ENCODE measurements at places on chromosomes 13 and 19.
A peak's percentile ranks its signal among the peaks of the same experiment; 100 is the strongest.

GRCh38 chr13:26469602-26470001, 87.9 kb upstream of the WASF3 start:
- no peak for DNase-seq

- no peak for DNase-seq
Measured at GRCh38 chr19:48506138-48506733, 5.4 kb downstream of the LMTK3 start.

DNA sequence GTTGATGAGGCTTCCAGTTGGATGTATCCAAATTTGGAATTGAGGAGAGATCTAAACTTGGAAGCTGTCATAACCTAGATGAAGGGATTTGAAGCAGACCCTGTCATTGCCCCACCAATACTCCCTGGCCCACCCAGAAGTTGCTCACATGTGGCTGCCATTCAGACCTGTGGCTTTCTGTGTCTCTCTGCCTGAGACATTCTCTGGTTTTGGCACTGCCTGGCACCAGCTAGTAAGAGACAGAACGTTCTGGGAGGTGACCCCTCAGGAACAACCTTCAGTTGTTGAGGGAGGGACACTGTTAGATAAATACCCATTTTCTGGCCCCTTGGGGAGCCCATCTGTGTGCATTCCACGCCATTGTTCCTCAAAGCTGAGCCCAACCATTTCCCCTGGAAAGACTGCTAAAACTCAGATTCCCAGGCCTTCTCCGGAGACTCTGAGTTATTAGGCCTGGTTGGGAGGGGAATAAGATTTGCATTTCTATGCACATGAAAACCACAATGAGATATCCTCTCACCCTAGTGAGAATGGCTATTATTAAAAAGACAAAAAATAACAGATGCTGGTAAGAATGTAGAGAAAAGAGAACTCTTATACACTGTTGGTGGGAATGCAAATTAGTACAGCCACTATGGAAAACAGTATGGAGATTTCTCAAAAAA, 290.4 kb downstream of the TSHZ3 start:
- no peak for DNase-seq

DNA sequence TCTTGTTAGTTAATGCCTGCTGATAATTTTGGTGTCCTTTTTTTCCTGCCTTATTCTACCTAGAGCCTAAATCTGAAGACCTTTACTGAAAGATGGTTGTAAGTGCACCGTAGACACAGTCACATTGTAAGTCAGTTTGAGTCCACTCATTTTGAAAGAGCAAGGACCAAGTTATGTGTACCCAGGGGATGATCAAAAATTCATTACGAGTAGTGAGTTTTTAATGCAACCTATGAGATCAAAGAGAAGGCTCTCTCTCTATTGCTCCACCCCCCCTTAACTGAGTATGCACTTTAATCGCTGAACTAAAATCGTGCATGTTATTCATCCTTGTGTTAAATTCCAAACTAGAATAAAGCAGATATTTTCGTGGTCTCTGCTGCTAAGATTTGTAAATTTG, 1.8 kb downstream of the RAP2A start:
- no peak for DNase-seq

- no peak for DNase-seq
Measured at GRCh38 chr19:40560092-40560507, 16.6 kb upstream of the SHKBP1 start.

GRCh38 chr19:1531587-1531986, 7.7 kb downstream of the PLK5 start:
- DNase-seq = no peak

- no peak for DNase-seq
Measured at GRCh38 chr13:110371550-110372465, 64.7 kb downstream of the COL4A2 start.

DNA sequence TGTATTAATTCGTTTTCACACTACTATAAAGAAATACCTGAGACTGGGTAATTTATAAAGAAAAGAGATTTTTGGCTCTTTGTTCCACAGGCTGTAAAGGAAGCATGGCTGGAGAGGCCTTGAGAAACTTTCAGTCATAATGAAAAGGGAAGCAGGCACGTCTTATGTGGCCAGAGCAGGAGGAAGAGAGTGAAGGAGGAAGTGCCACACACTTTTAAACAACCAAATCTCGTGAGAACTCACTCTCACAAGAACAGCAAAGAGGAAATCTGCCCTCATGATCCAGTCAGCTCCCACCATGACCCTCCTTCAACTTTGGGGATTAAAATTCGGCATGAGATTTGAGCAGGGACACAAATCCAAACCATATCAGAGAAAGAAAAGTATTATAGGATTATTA, 1255.9 kb upstream of the MIR17HG start:
- DNase-seq = no peak

GRCh38 chr13:28052945-28053344, 47.4 kb downstream of the FLT3 start:
- DNase-seq = no peak

DNA sequence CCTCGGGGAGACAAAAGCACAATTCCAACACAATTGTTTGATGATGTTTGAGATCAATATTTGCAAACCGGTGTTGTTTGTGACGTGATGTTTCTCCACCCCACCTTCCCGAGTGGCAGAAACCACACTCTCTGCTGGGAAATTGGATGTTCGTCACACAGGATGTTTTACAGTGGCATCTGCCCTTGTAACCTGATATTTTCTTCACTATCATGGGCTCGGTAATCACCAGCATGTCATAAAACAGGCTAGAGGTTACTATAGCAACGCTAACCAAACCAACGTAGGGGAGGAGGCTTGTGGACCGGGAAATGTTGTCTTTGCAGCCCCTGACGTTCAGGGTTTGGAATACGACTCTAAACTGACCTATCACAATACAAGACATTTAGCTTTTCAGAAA, 454.5 kb downstream of the IRS2 start:
- DNase-seq = no peak

DNA sequence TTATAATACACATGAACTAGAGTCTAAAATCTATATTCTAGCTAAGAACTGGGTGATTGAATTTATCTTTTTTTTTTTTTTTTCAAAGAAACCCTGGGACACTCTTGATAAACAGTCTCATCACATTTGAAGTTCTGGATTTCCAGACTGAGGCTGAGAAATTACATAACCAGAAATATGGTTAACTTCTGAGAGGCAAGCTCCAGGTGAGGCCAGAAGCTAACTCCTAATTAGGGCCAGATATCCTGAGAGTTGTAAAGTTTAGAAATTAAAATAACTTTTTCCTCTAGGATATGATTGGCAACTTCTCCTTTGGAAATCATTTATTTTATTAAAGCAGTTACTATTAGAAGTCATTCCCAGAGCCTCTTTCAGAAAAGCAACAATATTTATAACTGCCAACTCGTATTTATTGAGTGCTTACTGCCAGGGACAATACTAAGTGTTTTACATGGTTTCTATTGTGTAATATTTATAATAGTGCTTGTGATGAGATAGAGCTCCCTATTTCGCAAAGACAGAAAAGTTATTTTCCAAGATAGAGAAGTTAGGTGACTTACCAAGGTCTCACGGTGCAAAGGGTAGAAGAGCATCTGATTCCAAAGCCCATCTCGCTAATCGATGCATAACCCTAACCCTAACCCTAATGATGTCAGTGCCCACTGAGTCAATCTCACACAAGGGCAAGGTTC, 187.7 kb downstream of the DCT start:
- DNase-seq = no peak

- no peak for DNase-seq
Measured at GRCh38 chr19:35352448-35353304, 5.0 kb downstream of the FFAR1 start.

DNA sequence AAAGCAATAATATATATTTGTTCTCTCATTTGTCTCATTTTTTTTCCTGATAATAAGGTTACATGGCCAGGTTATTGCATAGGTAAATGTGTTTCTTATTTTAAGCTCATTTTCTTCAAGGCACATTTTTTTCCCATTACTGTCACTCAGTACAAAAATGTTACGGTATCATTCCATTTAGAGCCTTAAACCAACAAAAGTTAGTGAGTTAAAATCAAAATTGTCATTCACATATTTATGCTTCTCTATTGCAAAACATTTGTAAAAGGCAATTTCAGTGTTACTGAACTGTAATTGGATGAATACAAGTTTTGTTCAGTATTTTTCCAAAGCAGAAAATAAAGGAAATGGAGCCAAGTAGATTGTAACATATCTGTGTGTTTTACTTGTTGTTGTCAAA, 117.6 kb upstream of the MAB21L1 start:
- no peak for DNase-seq

GRCh38 chr19:33040994-33041827, 23.5 kb downstream of the RHPN2 start:
- no peak for DNase-seq

GRCh38 chr13:102231479-102231878, 170.4 kb downstream of the FGF14 start:
- no peak for DNase-seq

- no peak for DNase-seq
Measured at GRCh38 chr13:113124211-113124970, 1.8 kb downstream of the F10 start.

GRCh38 chr19:3366753-3367627, 607 bp downstream of the NFIC start:
- DNase-seq = no peak

GRCh38 chr19:38277969-38278680, 13.8 kb downstream of the SPINT2 start:
- peak; percentile 88 for DNase-seq

- DNase-seq = no peak
Measured at GRCh38 chr13:79874396-79875360, 393.7 kb downstream of the NDFIP2 start.

DNA sequence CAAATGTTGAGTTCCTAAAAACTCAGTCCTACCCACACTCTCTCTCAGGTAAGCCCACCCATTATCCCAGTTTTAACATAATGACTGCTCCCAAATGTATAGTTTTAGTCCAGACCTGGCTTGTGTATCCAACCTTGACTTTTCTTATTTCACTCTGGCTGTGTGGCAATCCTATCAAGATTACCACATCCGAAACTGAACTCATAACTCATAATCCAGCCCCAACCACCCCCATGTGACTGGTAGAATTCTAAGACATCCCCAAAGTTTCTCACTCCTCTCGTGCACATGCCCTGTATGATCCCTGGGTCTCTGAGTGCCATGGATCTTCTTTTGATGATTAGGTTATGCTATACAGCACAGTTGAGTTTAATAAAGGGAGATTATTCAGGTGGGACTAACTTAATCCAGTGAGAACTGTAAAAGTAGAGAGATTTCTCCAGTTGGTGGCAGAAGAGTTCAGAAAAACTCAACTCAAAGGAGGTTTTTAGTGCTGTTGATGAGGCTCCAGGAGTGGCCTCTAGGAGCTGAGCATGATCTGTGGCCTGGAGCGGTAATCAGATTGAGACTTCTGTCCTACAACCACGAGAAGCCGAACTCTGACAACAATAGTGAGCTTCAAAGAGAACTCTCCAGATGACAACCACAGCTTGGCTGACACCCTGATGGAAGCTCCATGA, 413.4 kb downstream of the ZNF536 start:
- no peak for DNase-seq

- DNase-seq = no peak
Measured at GRCh38 chr19:48806818-48807589, 3.8 kb downstream of the BCAT2 start.

GRCh38 chr19:39818626-39819097, 15.3 kb downstream of the DYRK1B start:
- no peak for DNase-seq

GRCh38 chr13:71721104-71721503, 145.9 kb downstream of the DACH1 start:
- no peak for DNase-seq

- no peak for DNase-seq
Measured at GRCh38 chr19:39315933-39316332, 4.7 kb downstream of the LRFN1 start.

- DNase-seq = no peak
Measured at GRCh38 chr13:45873491-45874325, 22.2 kb upstream of the SIAH3 start.

- DNase-seq = no peak
Measured at GRCh38 chr19:31064491-31064890, 284.7 kb downstream of the TSHZ3 start.

DNA sequence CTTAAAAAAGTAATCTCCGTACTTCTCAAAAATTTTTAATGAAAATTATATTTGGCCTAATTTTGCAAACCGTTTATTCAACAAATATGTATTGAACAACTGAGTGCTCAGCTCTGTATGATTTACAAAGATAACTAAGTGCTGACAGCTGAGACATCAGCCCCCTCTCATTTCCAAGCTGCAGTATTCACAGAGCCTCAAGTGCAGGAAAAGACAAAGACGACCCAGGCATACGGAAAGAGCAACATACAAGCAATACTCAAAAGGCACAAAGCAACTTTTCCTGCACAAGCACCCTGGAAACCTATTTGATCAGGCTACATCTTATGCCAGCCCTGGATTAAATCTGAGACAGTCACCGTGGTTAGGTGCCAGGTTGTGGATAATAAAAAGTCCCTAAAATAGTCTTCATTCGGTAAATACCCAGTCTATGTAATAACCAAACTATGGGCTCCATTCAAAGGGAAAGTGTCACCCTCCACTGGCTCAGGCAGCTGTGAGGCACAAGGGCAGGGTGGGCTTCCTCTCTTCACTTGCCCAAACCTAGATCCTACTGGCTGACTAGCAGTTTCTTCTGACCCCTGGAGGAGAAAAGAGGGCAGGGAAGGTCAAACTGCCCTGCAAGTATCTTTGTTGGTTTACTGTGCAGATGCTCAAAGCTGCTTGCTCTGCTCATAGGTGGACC, 65.5 kb downstream of the TBC1D4 start:
- DNase-seq = no peak

- DNase-seq = no peak
Measured at GRCh38 chr13:60572003-60572798, 175.2 kb downstream of the TDRD3 start.

- DNase-seq = no peak
Measured at GRCh38 chr19:53927739-53928138, 18.7 kb downstream of the CACNG7 start.

- peak; percentile 77 for DNase-seq
Measured at GRCh38 chr19:8526345-8527091, 12.6 kb upstream of the ZNF414 start.
